ENCODE measurements at places on chromosomes 6 and 20.

GRCh38 chr20:35883778-35884540 is 70.3 kb downstream of the SCAND1 start:
- DNase-seq = peak; percentile 89

GRCh38 chr6:70113171-70113570 is 189.7 kb downstream of the COL9A1 start:
- DNase-seq = no peak

DNA sequence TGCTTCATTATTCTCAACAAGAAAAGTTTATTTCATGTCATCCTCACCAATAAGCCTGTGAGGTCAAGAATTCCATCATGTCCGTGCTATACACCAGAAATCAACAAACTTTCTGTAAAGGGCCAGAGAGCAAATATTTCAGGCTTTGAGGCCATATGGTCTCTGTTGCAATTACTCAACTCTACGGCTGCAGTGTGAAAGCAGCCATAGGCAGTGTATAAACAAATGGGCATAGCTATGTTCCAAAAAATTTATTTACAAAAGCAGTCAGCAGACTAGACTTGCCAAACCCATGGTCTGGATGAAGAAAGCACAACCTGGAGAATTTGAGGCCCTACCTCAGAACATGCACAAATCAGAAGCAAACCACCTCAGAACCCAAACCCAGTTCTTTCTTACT is 118.5 kb downstream of the PCSK2 start:
- no peak for DNase-seq

- peak; percentile 83 for DNase-seq
These were observed 111.2 kb downstream of the SCML4 start for GRCh38 chr6:107712665-107713551.

DNA sequence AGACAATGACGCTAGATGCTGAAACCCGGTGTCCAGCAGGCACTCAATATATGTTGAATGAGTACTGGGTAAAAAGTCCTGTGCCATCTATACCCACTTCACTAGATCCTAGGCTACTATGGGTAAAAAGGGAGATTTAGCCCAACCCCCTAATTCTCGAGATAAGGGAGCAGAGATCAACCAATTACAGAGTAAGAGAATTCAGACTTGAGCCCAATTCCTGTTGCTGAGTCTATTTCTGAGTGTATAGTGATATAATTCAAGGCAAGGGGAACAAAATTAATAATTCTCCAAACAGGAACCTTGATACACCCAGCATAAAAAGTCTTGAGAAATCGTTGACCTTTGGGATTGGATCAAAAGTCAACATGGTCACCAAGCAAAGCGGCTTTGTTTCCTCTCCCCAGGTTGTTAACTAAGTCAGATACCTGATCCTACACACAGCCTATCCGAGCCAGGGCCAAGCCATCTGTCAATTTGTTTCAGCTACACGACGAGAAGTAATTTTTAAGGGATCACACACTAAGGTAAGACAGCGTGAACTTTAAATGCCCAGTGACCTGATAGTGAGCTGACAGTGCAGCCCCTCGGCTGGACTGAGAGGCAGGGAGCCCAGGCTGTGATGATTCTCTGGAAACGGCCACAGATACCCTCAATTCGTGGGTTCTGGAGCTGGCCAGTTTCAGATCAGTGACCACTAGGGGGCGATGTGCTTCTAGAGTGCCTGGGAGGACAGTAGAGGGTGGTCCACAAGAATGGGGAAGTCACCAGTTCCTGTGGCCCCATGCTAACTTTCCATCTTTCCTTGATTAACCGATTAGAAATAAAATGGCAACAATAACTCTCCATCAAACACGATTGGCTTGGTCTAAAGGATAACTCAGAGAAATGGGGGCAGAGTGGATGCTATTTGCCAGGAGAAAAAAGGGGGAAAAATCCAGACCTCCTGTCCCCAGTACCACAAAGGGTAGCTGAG is 46.2 kb downstream of the SLC22A23 start:
- DNase-seq = peak; percentile 92

DNA sequence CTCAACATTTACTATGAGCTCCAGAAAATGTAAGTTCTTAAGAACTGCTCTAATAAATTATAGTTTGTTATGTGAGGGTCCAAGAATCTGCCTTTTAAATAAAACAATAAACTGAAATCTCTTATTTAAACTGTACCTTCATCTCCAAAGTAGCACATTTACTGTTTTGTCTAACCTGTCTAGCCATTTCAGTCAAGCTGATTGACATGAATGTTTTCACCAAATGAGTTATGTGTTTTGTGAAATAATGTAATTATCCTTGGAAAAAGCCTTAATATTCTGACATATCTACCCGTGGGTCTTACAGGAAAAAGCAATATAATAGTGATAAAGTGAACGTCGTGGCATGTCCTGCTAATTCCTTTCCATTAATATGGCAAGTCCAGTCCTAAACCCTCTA is 57.8 kb downstream of the OPRM1 start:
- no peak for DNase-seq

GRCh38 chr6:136157743-136158142 is 92.4 kb downstream of the MTFR2 start:
- DNase-seq = no peak

- DNase-seq = peak; percentile 49
These were observed 134.0 kb upstream of the PHACTR1 start for GRCh38 chr6:12582421-12583110.

GRCh38 chr6:84526631-84527030 is 237.8 kb downstream of the TBX18 start:
- no peak for DNase-seq

DNA sequence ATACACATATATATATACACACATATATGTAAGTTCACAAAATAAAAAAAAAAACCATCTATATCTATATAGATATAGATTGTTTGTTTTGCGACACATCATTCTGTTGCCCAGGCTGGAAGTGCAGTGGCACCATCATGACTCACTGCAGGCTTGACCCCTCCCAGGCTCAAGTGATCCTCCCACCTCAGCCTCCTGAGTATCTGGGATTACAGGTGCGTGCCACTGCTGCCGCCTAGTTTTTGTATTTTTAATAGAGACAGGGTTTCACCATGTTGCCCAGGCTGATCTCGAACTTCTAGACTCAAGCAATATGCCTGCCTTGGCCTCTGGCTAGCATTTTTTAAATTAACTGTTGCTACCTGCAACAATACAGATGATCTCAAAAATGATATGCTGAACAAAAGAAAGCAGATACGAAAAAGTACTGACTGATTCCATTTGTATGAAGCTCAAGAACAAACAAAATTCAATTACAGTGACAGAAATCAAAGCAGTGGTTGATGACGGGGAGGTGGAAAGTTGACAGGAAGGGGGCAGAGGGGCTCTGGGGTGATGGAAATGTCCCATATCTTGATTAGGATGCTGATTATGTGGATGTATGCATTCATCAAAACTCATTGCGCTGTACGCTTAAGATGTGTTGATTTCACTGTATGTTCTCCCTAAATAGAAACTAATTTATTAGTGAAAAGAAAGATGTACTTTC is 49.6 kb downstream of the ATXN1 start:
- no peak for DNase-seq

- peak; percentile 49 for DNase-seq
These were observed 12.9 kb downstream of the CDYL start for GRCh38 chr6:4788953-4789584.

All from Karpas-422 (cell line).